ENCODE measurements at places on chromosomes 2 and 18.

GRCh38 chr2:29082804-29083495 is 8.6 kb upstream of the PCARE start:
- DNase-seq, result no peak

GRCh38 chr18:10798727-10799550 is 273.1 kb downstream of the NAPG start:
- peak; percentile 1 for DNase-seq

- DNase-seq, result peak; percentile 7
These were observed 115.2 kb downstream of the GFPT1 start for GRCh38 chr2:69271831-69272257.

- no peak for DNase-seq
These were observed 85.3 kb downstream of the NRP2 start for GRCh38 chr2:205767617-205768016.

- DNase-seq, result peak; percentile 18
These were observed 177.6 kb downstream of the ZNF407 start for GRCh38 chr18:74775239-74775638.

Measured in epithelial cell of esophagus (primary cell).